ENCODE measurements at places on chromosomes 7 and 10.
A peak's percentile ranks its signal among the peaks of the same experiment; 100 is the strongest.

DNA sequence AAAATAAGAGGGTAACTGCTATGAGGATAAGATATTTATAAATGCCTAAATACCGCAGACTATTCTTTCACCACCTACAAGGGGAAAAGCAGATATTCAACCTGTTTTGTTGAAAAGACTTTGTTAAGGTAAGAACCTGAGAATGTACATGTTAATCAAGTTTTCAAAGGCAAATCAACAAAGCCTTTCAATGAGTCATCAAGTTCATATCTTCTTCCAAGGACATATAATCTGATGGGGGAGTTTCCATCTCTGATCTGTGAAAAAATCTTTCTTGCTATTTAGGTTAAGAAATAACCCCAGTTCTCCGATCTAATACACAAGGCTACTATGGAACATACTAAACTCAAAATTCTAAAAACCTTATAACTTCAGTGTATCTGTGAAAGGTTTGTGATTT, 40.0 kb upstream of the ANLN start:
- no peak for DNase-seq

DNA sequence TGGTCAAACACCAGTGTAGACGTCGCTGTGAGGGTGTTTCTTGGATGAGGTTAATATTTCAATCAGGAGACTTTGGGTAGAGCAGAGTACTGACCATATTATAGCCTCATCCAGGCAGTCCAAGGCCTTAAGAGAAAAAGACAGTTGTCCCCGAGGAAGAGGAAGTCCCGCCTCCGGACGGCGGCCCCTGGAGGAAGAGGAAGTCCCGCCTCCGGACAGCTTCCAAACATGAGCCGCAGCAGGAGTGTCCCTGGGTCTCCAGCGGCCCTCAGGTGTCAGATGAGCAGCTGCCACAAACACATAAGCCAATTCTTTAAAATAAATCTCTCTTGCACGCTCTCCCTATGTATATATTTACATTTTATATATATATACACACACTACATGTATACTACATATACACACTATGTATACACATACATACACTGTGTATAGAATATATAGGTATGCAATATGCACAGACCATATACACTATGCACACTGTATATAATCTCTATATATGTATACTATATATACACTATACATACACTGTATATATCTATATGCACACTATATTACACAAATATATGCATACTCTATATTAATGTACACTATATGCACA, 37.5 kb downstream of the PWWP2B start:
- no peak for DNase-seq

DNA sequence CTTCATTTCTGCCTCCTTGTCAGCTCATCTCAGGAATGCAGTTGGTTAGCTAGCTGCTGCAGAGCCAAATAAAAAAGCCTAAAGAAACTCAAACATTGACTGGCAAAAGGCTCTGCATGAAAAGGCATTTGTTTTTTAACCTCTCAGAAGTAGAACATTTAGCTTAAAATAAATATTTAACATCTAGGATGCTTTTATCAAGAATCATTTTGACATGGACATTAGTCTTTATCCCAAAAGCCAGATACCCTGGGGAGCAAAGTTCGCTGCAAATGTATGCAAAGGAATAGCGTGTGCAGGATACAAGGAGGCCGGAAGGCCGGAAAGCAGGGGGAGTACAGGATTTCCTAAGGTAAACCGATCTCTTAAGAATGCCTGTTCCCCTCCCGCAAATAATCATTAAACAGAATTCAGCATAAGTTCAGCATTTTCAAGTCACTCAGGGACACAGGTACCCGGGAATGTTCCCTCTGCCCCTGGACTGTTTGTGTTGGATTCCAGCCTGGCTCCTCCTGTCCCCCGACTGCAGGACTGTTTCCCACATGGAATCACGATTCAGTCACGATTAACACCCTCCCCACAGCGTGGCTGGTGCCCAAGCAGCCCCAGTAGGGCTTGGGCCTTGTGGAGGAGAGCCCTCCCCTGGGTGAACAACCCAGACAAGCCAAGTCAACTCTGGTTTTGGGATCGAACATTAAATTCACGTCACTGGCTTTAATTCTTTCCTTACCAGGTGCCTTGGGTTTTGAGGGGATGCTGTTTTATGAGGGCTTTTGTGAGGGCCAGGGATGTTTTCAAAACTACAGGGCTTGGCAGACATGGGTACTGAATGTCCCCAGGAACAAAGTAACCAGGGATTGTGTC, 97.8 kb downstream of the HIPK2 start:
- peak; percentile 15 for DNase-seq

GRCh38 chr7:158388072-158388471, 199.6 kb downstream of the PTPRN2 start:
- DNase-seq = no peak

DNA sequence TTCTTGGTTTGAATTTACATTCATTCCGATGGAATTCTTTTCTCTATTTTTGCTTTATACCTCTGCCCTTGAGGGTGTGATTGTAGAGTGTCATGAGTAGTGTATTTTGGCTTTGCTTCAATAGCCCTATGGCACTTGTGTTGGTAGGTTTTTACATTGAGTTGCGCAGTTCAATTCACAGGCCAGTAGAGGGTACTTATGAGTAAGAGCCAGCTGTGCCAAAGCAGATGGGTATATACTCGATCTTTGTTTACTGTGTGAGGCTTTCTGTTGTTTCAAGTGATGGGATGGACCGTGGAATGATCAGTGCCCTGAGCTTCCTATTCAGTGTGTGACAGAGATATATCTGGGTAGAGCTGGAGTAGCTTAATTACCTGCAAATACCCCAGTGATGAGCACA, 4.3 kb upstream of the AKR1C3 start:
- DNase-seq = no peak

DNA sequence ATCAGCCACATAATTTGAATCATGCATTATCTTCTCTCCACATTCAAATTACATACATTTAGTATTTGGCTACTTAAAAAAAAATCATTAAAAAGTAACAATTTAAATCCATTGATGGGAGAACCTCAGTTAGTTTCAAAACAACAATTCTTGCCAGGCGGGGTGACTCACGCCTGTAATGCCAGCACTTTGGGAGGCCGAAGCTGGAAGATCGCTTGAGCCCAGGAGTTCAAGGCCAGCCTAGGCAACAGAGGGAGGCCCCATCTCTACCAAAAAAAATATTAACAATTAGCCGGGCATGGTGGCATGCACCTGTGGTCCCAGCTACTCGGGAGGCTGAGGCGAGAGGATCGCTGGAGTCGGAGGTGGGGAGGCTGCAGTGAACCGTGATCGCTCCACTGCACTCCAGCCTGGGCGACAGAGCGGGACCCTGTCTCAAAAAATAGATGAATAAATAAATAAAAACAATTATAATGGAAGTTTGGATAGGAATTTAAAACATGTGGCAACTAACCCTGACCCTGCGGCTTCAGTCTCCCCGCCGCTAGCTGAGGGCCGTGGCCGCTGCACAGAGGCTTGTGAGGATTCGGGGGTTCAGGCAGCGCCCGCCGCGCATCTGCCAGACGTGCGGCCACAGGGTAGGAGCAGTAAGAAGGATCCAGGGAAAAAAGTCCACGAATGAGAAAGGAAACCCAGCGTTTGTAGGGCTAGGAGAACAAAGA, 1.1 kb upstream of the CSGALNACT2 start:
- no peak for DNase-seq
